ENCODE measurements at places on chromosomes 1 and 21. TPM values are rescaled to one million over a fixed set of nuclear protein-coding genes. Genes with fewer than 3 reads are reported as not detected.

Gene UHMK1
- total RNA-seq: 20.9 TPM

Gene KRTAP19-5
- not detected for total RNA-seq

Gene IL20
- total RNA-seq: not detected

Gene ZYG11A
- 2.6 TPM for total RNA-seq
